Spleen (tissue), 13 donors: ENCODE measurements at places on chromosomes 5 and 9. TPM values are rescaled to one million over a fixed set of nuclear protein-coding genes. Genes with fewer than 3 reads are reported as not detected.

GRCh38 chr5:136004436-136004835 lies 24.4 kb upstream of the TGFBI start:
- H3K36me3 ChIP-seq = no peaks in the 10 kb centered on the region
- no peaks in the 10 kb centered on the region for H3K27me3 ChIP-seq
- H3K4me3 ChIP-seq = no peak overlapping the region
- no peak for DNase-seq
- H3K27ac ChIP-seq = no peak overlapping the region

DNA sequence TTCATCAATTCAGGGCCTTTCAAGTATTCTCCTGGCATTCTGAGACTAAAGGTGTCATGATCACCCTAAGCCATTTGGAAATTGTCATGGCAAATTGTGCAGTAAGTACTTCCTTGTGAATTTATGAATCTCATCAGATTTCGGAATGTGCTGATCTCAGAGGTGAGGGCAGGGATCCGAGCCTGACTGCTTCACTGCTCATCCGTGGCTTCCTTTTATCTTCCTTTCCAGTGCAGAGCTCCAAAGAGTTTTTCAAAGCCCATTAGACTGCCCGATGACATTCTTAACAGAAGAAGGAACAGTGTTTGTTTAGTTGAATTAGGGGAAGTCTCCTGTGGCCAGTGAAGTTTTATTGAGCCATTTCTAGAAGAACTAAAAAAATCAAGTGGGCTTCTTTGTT lies 182.8 kb upstream of the GDNF start:
- no peaks in the 10 kb centered on the region for H3K4me1 ChIP-seq
- H3K27ac ChIP-seq = no peak overlapping the region
- H3K4me3 ChIP-seq = no peak overlapping the region
- no peak for DNase-seq
- H3K27me3 ChIP-seq = no peaks in the 10 kb centered on the region
- H3K36me3 ChIP-seq = no peaks in the 10 kb centered on the region

- no peaks in the 10 kb centered on the region for H3K36me3 ChIP-seq
- DNase-seq = no peak
- no peak overlapping the region for H3K4me3 ChIP-seq
- H3K4me1 ChIP-seq = no peaks in the 10 kb centered on the region
- H3K27me3 ChIP-seq = peaks cover 97% of the 10 kb centered on the region
- H3K27ac ChIP-seq = no peak overlapping the region
These were observed 7.9 kb downstream of the ISL1 start for GRCh38 chr5:51391175-51391574.

DNA sequence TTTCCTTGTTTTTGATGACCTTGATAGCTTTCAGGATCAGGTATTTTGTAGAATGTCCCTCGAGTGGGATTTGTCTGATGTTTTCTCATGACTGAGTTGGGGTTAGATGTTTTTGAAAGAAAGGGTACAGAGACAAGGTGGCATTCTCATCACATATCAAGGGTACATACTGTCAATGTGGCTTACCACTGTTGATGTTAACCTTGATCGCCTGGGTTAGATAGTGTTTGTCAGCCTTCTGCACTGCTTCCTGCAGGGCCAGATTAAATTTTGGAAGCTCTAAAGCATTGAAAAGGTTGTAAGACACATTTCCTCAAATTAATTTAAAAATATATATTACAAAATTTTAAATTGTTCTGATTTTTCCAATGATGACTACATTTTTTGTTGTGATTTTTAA lies 287.4 kb upstream of the ACTBL2 start:
- no peaks in the 10 kb centered on the region for H3K4me1 ChIP-seq
- no peak overlapping the region for H3K4me3 ChIP-seq
- DNase-seq = no peak

DNA sequence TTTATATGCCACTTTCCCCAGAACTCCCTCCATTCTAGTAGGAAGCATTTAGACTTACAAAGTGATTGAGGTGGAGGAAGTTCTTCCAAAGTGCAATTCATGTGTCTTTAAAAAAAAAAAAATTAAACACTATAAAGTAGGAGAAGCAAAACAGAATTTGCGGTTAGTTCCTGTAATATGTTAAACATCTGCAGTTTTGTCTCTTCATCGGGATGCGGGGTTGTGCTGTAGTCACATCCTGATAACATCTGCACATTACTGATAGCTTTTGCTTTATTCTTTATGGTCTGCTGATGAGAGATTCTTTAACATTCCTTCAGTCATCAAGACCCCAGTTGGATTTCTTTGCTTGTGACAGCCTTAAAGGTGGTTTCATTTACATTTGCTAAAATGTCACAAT lies 694.3 kb downstream of the NR2F1-AS1 start:
- no peaks in the 10 kb centered on the region for H3K36me3 ChIP-seq
- H3K4me3 ChIP-seq = no peak overlapping the region
- no peak overlapping the region for H3K27ac ChIP-seq
- H3K27me3 ChIP-seq = no peaks in the 10 kb centered on the region
- DNase-seq = no peak

Gene PIK3R1
- total RNA-seq = 145 TPM

DNA sequence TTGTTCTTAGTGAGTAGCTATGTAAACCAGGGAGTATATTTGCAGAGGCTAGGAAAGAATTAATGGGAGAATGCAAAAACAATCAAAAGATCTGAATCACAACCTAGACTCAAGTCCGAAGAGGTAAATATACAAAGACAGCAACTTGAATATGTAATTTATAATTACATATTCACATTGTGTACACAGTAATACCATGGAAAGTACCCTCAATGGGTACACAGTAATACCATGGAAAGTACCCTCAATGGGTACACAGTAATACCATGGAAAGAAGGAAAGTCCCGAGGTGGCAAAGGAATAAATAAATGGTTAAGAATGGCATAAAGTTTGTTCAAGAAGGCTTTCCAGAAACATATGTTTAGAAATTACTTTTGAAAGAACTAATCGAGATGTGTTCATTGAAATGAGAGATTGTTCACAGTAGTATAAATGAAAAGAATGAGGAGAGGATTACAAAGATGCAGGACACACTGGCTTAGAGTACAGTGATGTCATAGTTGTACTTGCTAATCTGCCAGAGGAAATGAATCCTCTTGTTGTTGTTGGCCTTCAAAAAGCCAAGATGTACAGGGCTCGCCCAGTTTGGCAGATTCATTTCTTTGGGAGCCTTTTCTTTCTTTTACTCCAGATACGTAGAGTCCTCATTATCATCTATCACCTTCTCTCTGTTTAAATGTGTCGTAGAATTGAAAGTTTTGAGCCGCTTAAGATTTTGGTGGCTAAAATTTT lies 116.0 kb downstream of the UNC13B start:
- H3K4me3 ChIP-seq = no peak overlapping the region
- H3K27me3 ChIP-seq = no peaks in the 10 kb centered on the region
- no peaks in the 10 kb centered on the region for H3K36me3 ChIP-seq
- no peak overlapping the region for H3K27ac ChIP-seq
- H3K4me1 ChIP-seq = no peaks in the 10 kb centered on the region
- no peak for DNase-seq

- H3K36me3 ChIP-seq = no peaks in the 10 kb centered on the region
- no peaks in the 10 kb centered on the region for H3K27me3 ChIP-seq
- no peak overlapping the region for H3K4me3 ChIP-seq
- no peak for DNase-seq
- H3K27ac ChIP-seq = no peak overlapping the region
These were observed 104.9 kb downstream of the CFAP90 start for GRCh38 chr5:7745882-7746610.
